Activated T-cell treated with anti-CD3 and anti-CD28 coated beads, Interleukin-2, amount 50 U/mL, for 4 hours (primary cell): ENCODE measurements at places on chromosomes 2 and 18. TPM values are rescaled to one million over a fixed set of nuclear protein-coding genes. Genes with fewer than 3 reads are reported as not detected.

The SCN7A gene
- 0.05 TPM for total RNA-seq

DNA sequence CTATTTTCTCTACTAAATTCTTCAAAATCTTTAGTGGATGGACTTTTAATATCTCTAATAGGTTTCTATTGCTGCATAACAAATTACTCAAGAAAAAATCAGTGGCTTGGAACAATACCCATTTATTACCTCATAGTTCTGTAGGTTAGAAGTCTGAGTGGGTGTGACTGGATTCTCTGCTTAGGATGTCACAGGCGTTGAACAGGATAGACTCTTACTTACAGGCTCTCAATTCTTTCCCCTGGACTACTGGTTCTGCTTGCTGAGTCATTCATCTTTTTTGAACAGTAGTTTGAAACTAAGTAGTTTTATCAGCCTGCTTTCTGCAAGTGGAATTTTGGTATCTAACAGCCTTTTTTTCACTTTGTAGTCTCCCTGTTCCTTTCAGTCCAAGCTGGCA lies 265.4 kb downstream of the ZNF385B start:
- no peak for DNase-seq

The HAAO gene
- total RNA-seq = not detected

The ANAPC1 gene
- 112 TPM for total RNA-seq

- DNase-seq = no peak
These were observed 35.4 kb upstream of the DNER start for GRCh38 chr2:229749779-229750178.

- no peak for DNase-seq
These were observed 61.0 kb downstream of the GRB14 start for GRCh38 chr2:164560181-164560792.

DNA sequence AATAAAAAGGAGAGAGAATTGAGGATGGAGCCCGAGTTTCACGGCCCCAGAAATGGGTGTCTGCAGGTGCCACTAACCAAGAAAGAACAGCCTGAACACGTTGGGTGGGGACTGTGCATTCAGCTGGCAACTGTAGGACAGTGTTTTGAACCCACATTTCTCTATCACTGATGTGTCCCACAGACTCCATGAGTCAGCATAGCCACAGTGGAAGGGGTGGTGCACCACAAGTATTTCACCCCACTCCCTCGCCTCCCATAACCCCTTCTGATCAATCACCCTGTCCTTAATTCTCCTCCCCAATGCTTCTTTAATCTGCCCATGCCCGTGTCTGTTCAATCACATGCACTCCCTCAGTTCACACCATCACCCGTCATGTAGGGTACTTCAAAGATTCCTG lies 291.5 kb downstream of the ZNF516 start:
- no peak for DNase-seq

DNA sequence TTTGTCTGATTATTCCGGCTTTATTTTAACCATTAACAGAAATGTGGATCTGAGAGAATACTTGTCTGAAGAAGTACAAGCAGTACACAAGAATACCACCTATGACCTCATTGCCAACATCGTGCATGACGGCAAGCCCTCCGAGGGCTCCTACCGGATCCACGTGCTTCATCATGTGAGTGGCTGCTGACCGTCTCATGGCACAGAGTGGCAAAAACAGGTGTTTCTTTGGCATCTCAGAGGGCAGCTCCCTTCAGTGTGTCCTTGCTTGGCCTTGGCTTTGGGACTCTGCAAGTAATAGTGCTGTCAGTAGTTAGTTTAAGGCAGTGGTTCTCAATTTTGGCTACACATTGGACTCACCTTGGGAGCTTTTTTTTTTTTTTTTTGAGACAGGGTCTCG lies 23.1 kb downstream of the SFTPB start:
- no peak for DNase-seq

- no peak for DNase-seq
These were observed 9.6 kb downstream of the PREPL start for GRCh38 chr2:44351676-44352075.

The SERPINB11 gene
- not detected for total RNA-seq

DNA sequence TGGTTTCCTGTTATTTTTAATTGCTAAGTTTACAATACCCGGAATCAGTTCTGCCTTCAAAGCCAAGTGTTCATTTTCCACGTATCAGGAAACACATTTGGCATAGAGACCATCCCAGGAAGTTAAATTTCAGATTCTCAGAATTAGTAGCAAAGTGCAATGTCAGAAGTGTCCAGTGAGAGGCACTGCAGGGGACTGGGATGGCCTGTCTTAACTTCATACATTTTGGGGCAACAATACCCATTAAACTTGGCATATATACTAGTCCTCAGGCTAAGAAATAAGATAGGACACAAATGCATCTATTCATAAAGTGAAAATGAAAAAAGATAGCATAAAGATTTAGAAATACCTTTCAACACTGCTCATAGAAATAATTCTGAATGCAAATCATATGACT lies 1.5 kb upstream of the IL1RL2 start:
- DNase-seq = no peak

- DNase-seq = no peak
These were observed 73.5 kb downstream of the FBXO15 start for GRCh38 chr18:74073957-74074667.

The PLGLB2 gene
- 0.16 TPM for total RNA-seq

The PARD6G gene
- 0.61 TPM for total RNA-seq

The IL1R2 gene
- total RNA-seq = 4.3 TPM

DNA sequence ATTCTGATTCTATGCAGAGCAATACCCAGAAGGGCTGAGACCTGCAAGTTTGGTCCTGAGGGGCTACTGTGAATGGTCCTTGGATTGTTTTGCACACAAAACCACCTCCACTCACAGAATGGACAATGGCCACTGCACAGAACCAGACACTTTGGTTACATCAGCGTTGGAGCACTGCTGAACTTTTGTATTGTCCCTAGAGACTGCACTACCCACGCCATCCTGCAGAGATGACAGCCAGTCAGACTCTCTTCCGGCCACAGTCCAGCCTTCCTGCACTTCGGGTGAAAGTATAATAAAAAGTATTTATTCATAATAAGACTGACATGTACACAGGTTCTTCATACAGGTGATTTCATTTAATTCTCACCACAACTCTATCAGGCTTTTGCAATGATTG lies 35.7 kb downstream of the CELF4 start:
- no peak for DNase-seq

- DNase-seq = no peak
These were observed 29.4 kb upstream of the IL1RN start for GRCh38 chr2:113098041-113098440.

The RAB6C gene
- not detected for total RNA-seq

DNA sequence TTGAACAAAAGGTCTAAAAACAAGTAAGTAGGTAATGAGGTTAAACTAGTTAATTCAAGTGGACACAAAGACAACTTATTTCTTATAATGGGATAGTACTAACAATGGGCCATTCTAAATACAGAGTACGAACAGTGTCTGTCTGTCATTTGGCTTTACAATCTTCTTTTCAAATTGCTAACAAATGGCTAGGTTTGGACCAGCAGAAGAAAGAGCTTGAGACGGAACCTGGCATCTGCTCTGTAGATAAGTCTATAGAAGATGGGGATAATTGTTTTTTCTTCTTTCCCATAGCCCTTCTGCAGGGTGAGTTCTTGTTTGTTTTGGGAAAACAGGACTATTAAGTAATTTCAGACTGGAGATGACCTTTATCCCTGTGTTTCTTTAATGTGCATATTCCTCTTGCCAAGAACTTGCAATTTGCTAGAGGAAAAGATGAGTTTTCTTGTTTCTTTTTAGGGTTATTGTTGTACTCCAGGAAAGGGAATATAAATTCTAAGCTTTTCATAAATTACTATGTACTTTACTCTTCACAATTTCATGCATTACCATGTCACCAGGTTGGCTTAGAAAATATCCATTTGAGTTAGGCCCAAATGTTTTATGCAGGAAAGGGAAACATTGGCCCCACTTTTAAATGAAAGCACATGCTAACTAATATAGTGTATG lies 500.5 kb upstream of the SYT4 start:
- no peak for DNase-seq

The DPY30 gene
- total RNA-seq = 65.0 TPM

GRCh38 chr2:38712871-38713270 lies 38.3 kb downstream of the SRSF7 start:
- DNase-seq = no peak

GRCh38 chr2:149587950-149588487 lies 444 bp upstream of the MMADHC start:
- no peak for DNase-seq

- DNase-seq = no peak
These were observed 39.7 kb upstream of the NEDD4L start for GRCh38 chr18:58004317-58004716.

The LINC00305 gene
- not detected for total RNA-seq

DNA sequence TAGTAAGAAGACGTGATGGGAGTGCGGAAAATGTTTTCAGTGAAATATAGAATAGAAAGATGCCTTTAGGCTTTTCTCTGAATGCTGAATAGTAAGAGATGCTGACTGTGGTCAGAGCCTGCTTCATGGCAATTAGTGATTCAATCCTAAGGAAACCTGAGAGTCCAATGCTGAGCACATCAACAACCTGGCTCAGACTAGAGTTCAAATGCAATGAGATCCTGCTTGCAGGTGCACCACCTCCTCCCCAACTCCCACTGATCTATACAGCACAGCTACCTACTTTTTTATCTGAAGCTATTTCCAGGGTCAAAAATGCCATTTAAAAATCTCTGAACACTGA lies 65.4 kb downstream of the AAK1 start:
- no peak for DNase-seq

The CENPA gene
- total RNA-seq = 1.8 TPM

GRCh38 chr2:194556629-194557028 lies 1100.4 kb upstream of the SLC39A10 start:
- DNase-seq = no peak

The UGT1A10 gene
- total RNA-seq = not detected

The TPO gene
- total RNA-seq = not detected

- DNase-seq = no peak
These were observed 110.5 kb downstream of the ZFP36L2 start for GRCh38 chr2:43115881-43116280.

The CAPN14 gene
- 0.10 TPM for total RNA-seq

DNA sequence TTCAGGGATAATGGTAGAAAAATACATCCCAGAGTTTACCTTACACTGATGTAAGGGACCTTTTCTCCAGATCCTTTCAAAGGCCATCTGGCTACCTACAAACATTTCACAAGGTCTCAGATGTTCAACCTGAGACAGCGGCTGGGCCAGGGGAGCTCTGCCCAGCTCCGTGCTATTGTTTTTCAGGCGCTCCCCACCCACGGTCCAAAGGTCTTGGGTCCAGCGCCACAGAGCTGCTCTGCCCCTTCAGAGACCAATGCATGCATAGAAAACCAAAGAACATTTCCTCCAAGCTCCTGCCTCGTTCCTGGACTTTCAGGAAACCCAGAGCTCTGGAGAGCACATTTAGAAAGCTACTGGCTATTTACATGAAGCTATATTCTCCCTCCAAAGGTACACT lies 40.3 kb downstream of the COPS8 start:
- no peak for DNase-seq

The CKAP2L gene
- 2.7 TPM for total RNA-seq

The SERPINB8 gene
- total RNA-seq = 17.4 TPM

- DNase-seq = no peak
These were observed 34.3 kb upstream of the C18orf32 start for GRCh38 chr18:49521216-49521835.

DNA sequence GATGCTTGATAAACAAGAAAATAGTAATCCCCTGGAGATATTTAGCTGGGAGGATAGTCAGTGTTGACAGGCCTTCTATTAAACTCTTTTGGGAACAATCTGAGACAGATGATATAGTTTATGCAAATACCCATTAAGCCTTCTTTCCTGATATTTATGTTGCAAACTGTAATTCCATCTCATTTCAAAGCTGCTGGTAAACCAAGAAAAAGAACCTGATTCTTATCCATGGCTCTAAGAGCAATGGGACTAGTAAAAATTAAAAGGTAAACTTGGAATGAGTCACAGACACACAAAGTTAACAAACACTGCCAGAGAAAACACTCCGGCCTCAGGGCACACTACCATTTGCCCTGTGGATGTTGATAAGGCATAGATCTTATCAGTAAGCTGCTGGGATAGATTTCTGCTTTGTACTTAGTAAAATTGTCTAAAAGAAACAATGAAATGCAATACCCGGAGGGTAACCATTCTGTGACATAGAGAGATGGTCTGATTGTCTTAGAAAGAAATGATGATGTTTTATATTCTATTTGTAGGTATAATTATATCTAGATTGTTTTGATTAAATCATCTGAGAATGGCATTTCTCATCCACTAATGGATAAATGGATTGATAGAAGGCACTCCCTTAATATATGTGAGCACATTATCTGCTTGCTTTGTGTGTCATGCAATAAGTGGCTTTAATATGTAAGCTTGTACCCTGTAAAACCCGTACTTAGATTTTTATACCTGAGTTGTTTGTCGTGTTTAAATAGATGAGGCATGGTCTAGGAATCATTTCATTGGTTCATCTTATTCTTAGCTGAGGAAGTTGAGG lies 13.2 kb downstream of the GALR1 start:
- DNase-seq = no peak

The WDR12 gene
- total RNA-seq = 172 TPM

The C1QL2 gene
- total RNA-seq = not detected

DNA sequence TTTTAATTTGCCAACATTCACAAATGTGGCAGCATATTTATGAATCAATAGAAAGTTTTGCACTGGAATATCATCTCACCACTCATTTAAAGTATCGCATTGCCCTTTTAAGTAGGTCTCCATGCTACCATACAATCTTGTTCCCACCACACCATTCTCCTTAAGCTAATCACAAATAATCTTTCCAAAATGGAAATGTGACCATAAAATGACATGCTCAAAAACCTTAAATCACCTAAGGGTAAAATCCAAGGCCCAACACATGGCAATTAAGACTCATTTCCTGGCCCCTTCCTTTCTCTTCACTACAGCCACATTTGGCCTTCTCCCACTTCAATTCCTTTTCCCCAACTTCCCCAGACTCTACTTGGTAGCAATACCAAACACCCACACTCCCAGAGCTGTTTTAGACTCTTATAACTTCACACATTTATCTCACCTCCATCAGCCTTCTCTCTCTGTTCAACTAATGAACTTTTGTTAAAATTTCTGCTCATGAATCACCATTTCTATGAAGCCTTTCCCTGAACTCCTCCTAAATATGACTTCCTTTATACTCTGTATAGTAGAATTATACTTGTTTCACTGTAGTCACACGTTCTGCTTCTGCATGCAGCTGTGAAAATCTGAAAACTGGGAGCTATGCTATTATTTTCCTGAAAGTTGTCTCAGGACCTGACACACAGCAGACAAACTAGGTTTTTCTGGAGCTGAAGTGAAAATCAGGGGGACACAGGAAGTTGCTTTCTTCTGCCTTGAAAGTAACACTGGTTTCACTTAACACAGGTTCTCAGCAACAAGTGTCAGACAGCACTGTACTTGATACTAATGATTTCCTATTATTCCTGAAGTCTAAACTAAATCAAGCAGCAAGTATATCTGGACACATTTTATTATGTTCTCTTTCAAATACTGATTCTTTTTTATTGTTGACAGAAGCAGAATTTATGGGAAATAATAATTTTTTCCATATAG lies 303.9 kb downstream of the ZEB2 start:
- DNase-seq = no peak

The ZNF804A gene
- not detected for total RNA-seq
